ENCODE measurements at places on chromosomes 1 and 21.

- DNase-seq, result peak; percentile 37
Measured at GRCh38 chr1:228691926-228692325, 43.4 kb upstream of the RHOU start.

DNA sequence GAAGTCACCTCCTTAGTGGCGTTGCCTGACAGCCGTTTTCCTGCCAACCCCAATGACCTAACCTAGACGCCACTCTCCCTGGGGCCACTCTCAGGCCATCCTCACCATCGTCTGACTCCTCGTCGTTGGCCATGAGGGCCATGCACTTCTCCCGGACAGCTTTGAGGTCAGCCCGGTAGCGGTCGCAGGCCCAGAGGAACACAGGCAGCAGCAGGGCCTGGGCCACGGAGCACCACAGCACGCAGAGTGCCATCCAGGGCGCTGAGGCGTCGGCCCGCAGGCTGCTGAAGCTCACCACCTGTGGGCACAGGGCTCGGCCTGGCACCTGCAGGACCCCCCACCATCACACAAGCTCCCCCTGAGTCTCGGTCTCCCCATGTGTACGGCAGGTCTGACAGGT is 7.3 kb downstream of the HES3 start:
- DNase-seq, result no peak

- DNase-seq, result no peak
Measured at GRCh38 chr1:34188985-34189384, 12.3 kb downstream of the C1orf94 start.

GRCh38 chr1:180722586-180722985 is 90.8 kb downstream of the XPR1 start:
- no peak for DNase-seq

DNA sequence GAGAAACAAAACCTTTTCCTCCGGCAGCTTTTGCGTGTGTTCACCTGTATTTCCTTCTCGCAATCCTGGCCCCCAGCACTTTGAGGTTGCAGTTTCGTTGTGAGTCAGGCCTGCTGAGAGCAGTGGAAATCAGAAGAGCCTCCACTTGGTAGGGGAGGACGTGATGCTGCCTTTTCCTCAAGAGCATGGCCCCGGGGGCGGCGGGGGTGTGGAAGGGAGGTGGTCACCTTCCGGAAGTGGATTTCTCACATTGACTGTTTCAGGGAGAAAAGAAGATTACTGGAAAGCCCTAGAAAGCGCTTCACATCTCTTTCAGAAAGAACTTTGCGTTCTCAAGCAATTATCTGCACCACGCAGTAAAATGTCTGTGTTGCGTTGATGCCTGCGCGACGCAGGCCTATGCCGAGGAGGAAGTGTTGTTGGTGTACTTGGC is 12.2 kb upstream of the IL10 start:
- DNase-seq, result peak; percentile 83

DNA sequence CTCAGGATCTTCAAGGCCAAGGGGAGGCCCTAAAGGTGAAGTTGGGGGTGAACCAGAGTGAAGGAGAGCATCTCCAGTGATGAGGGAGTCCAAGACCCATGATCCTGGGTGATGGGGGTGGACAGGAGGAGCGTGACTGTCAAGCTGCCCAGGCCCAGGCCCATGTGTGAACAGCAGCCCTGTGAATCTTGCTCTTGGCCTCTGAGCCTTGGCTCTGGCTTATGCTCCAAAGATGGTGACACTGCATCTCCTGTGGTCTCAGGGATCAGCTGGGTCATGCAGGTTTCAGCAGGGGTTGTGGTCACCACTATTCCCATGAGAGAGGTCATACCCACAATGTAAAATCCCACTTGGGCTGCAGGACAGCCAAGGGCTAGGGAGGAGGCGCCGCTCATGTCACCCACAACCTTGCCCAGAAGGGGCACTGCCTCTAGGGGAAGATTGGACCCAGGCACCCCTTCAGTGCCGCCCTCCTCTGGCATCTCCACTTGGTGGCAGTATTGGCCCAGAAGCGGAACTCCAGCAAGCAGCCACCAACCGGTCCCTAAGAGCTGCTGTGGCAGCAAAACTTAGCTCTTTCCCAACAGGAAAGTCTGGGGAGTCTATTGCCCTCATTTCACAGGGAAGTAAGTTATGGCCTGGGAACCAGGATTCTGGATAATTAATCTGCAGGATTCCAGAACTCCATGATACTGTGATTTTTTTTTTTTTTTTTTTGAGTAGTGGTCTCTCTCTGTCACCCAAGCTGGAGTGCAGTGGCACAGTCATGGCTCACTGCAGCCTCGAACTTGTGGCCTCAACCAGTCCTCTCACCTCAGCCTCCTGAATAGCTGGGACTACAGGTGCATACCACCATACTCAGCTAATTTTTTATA is 7.5 kb upstream of the WNT3A start:
- peak; percentile 65 for DNase-seq

DNA sequence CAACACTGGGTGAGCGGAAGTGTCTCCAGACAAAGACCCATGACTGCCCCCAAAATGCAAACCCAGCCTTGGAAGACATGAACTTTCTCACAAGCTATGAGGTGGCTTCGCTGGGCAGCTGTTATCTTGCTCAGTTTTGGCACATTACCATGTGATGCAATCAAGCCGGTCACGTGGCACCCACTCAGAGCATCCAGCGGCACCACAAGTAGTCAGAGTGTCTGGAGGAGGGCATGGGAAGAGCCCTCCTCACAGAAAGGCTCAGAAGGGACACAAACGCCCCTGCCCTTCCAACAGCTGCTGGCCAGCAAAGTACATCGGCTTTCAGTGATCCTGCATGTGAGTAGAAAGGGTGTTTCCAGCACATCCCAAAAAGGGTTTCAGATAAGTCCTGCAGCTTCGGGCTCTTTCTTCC is 145.5 kb upstream of the IRF2BP2 start:
- no peak for DNase-seq

- DNase-seq, result peak; percentile 65
Measured at GRCh38 chr1:198934901-198935305, 296.1 kb downstream of the PTPRC start.

DNA sequence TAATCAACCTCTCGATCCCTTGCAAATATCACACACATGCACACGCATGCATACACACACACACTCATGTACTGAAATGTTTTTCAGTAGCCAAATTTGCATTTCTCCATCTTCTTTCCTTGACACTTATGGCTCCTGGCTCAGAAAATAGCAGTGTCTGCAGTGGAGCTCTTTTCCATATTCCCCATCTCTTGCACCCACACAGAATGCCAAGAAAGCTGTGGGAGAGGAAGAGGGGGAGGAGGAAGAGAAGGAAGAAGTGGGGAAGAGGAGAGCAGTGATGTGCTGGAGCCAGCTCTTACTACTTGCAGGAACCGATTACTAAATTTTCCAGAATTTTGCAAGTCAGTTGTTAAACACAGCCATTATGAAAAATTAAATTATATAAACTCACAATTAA is 9.9 kb downstream of the OPTC start:
- no peak for DNase-seq
